ENCODE measurements at places on chromosomes 3 and 15.

DNA sequence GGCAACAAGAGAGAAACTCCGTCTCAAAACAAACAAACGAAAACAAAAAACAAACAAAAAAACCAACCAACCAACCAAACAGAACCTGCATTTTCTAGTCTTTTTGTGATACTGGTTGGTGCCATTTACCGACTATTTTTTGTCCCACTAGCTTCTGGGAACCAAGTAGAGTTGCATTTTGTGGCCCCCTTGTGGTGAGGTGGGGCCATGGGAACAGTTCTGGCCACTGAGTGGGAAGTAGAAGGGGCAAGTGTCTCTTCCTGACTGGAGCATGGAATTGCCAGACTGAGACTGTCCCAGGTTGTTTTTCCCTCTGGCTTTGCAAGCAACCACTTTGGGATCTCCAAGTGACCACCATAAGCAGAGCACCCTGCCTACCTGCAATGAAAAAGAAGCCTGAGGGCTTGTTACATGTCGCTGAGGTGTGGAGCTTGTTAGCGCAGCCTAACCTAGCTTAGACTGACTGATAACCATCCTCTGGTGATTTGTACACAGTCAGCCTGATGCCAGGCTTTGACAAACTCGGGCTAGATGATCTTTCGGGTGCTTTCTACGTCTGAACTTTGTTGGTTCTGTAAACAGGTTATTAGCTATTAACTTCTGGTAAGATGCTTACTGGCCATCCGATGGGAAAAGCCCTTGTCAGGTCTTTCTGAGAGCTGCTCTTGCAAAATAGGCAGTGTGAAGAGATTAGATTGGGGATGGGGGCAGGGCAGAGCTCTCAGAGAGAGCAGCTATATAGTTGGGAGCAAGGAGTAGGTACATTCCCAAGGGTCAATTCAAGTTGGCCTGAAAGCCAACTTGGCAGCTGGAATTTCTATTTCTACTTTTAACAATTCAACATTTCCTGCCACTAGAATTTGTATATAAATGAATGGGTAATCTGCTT lies 172.2 kb downstream of the SSR3 start:
- no peak for DNase-seq

- DNase-seq: no peak
Observed at GRCh38 chr15:31325595-31326155, 960 bp upstream of the KLF13 start.

GRCh38 chr3:141000027-141000663 lies 51.0 kb upstream of the SPSB4 start:
- DNase-seq: peak; percentile 28

- DNase-seq: no peak
Observed at GRCh38 chr3:178475062-178475461, 61.2 kb upstream of the KCNMB2 start.

DNA sequence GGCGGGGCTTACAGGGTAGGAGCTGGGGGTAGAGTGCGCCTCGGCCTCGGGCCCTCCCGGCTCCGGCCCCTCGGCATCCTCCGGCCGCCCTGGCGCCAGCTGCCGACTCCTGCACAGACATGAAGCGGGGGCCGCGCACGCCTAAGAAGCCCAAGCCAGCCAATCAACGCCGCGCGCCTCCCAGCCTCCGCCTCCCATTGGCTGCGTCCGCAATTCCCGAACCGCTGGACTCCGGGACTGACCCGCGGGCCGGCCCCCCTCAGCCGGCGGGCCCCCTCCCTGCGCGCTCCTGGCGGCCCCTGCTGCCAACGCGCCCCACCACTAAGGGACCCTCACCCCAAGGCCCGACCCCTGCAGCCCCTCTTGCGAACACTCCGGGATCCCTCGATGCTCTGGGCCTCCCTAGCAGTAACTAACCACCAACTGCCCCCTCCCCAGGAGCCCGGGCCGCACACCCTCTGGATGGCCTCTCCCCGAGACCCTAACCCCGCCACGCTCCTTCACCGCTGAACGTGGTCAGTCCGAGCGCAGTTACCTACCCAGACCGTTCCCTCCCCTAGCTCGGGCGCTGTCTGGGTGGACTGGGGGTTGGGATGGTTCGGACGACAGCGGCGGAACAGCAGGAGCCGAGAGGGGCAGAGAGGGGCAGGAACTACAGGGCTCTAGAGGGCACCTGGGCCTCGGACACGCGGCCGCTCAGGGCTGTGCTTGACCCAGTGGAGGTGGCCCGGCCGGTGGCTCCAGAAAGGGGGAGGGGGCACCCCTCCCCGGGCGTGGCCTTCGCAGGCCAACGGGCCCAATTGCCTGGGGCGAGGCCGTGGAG lies 5.0 kb downstream of the GATA2 start:
- no peak for DNase-seq

DNA sequence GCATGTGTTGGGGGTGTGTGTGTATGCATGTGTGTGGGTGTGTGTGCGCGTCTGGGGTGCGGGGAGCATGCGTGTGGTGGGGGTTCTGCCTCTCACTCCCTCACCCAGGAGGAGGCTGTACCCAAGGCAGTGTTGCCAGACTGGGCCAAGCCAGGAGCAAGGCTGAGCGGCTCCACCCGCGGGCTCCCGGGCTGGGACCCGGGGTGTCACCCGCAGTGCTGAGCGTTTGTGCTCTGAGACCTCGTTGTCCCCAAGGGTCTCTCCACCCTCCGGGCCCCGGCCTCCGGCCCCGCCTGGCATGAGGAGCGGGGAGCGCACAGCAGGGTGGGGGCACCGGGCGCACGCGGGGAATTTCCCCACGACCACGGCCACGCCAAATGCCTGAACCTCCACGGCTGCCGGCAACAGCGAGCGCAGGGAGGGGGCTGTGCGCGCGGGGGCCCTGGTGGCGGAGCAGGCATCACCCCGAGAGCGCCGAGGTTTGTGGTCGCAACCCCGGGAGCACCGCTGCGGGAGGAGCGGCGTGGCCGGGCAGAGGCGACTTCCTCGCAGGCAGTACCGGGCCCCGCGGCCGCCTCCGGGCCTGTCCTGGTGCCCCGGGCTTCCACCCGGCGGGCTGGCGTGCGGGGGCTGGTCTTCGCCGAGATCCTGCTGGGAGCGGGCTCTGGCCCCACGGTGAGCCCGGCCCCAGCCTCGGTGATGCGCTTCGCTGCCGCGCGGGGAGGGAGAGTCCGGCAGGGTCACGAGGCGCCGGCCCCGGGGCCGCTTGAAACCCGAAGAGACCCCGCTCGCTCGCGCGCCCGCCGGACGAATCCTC lies 7.4 kb upstream of the OCA2 start:
- no peak for DNase-seq

- DNase-seq: no peak
Observed at GRCh38 chr15:95946241-95946640, 384.3 kb upstream of the NR2F2 start.

DNA sequence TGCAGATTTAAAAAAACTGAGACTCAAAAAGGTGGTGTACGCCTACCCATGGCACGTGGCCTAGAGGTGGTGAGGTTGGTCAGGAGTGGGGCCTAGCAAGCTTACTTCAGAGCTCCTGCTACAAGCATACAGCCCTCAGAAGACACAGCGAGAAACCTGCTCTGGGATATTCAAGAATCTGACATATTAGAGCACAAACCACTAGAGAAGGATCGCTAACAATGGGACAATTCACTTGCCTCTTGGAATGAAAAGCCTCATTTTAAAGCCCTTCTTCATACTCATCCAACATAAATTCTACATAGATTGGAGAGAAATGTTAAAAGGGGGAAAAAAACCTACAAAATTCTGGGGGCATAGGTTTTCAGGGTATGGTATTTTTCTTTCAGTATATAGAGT lies 118.0 kb upstream of the ARHGEF3 start:
- no peak for DNase-seq

DNA sequence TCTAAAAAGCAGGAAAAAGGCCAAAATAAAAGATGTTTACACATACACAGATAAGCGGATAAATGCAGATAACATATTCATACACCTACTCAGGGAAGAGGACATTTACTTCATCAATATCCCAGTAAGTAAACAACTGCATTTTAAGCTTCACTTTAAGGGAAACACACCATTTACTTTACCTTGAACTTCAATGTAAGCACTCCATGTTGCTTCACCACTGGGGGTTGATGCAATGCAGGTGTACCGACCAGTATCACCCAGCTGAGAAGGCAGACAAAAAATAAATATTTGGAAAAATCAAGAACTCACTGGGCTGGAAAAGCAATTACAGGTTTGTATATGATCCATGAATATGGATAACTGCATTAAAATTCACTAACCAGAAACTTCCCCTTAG lies 1099.5 kb downstream of the ROBO1 start:
- no peak for DNase-seq

GRCh38 chr3:181369637-181370036 lies 342.1 kb upstream of the SOX2 start:
- DNase-seq: no peak

- DNase-seq: peak; percentile 56
Observed at GRCh38 chr3:196941729-196942225, 551 bp downstream of the NCBP2 start.

DNA sequence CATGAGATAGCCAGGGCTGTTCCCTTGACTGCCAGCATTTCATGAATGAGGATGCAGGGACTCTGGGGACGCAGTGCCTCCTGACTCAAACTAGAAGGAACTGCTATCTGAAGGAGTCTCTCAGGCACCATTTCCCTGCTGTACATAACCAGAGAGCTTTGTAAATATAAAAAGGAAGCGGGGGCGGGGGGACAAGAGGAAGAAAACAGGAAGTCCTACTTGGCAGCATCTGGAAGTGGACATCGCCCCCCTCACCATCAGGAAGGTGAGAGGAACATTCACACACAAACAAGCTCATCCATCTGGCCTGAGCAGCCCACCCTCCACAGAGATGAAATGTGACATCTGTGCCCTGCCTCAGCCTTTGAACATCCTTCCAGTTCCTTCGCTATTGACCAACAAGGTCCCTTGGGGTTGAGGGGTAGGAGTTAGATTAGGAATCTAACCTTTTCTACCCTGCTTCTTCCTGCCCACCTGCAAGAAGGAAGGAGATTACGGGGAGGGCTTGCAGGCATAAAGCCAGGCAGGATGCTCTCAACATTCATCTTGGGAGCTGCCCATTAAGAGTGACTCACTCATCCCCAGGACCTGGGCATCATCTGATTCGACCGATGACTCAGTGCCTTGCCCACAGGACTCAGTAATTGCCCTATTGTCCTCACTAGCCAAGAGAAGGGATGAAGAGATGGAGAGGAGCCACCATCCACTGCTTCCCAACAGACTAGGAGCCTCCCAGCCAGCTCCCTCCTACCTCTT lies 31.9 kb downstream of the SH3BP5 start:
- DNase-seq: no peak

DNA sequence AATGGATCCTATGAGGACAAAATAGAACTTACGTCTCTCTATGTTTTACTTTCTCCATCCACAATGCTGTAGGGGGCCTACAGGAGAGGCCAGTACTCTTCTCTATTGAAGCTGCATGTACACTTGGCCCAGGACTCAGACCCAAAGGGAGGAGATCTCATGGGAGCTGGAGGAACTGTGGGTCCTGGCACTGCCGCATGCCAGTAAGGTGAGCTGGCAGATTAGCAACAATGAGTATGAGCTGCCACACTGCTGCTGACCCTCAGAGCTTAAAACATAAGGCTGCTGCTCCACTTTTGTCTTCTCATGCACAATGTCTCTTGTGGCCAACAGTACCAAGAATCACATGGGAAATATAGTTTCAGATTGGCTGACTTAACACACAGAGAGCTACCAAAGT lies 57.8 kb upstream of the TBC1D5 start:
- DNase-seq: no peak

DNA sequence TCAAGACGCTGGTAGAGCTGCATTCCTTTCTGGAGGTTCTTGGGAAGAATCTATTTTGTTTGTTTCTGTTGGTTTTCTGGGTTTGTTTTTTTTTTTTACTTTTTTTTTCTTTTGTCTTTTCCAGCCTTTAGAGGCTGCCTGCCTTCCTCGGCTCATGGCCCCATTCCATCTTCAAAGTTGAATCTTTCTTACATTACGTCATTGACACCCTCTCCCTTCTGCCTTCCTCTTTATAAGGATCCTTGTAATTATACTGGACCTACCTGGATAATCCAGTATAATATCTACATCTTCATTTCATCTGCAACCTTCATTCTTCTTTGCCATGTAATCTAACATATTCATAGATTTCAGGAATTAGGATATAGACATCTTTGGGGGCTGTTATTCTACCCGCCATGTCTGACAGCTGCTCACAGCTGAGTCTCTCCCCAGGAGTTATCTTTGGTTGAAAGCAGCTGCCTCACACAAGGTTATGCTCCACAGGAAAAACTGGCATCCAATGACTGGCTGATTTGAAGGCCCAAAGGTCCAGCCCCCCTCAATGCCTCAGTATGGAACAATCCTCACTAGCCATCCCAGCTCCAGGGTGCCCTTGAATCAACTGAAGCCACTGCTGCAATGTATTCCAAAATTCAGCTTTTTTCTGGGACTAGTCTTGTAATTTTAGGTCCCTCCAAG lies 38.4 kb upstream of the THBS1 start:
- DNase-seq: no peak

GRCh38 chr3:129016720-129017483 lies 15.8 kb downstream of the EFCC1 start:
- no peak for DNase-seq

DNA sequence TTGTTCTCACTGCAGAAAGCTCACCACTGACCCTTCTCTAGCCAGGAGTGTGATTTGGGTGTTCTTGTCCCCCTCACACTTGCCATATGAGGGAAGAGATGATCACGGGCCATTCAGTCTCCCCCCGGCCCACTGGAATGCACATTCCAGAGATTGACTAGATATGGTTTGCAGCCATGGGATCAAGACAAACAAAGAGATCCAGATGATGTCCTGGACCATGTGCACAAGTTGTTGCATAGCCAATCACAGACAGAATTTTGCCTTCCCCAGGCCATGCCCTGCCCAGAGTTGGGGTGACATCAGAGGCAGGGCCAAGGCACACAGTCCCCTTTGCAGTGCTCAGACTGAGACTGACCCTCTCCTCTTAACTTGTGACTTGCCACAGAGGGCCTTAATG lies 14.8 kb downstream of the MUC13 start:
- no peak for DNase-seq

DNA sequence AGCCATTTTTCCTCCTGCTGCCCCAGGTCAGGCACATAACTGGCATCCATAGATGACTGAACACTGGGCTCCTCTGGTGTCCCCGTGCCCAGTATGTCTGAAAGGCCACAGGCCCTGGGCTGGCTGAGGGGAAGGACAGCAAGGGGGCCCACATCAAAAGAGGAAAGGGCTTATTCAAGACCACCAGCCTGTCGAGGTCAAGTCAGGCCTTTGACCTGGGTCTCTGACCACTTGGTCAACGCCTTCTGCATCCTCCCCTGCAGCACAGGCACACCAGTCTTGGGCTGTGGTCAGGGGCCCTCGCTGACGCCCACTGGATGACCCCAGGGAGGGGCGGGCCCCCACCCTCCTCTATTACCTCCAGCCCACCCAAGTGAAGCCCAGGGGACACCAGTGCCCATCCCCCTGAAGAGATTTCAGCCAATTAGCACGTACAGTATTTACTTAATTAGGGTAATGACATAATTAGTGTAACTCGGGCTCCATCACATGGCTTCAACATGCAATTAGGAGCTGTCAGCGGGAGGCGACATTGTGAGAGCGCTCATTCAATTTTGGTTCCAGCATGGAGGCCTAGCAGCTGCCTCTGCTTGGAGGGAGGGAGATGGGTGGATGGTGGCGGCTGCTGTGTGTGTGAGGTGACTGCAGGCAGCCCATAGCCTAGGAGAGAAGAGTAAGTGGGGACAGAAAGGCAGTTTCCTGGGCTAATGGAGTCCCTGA lies 13.5 kb upstream of the DNAH1 start:
- DNase-seq: no peak

Measured in activated CD4-positive, alpha-beta T cell treated with anti-CD3 and anti-CD28 coated beads, Interleukin-2, amount 50 U/mL, for 24 hours (primary cell).